Stimulated activated CD8-positive, alpha-beta memory T cell treated with anti-CD3 and anti-CD28 coated beads, Interleukin-4, amount 100 ng/mL, for 48 hours (primary cell): ENCODE measurements at places on chromosomes 2 and 18.

- DNase-seq: no peak
These were observed 99.6 kb downstream of the BCL11A start for GRCh38 chr2:60453872-60454271.

DNA sequence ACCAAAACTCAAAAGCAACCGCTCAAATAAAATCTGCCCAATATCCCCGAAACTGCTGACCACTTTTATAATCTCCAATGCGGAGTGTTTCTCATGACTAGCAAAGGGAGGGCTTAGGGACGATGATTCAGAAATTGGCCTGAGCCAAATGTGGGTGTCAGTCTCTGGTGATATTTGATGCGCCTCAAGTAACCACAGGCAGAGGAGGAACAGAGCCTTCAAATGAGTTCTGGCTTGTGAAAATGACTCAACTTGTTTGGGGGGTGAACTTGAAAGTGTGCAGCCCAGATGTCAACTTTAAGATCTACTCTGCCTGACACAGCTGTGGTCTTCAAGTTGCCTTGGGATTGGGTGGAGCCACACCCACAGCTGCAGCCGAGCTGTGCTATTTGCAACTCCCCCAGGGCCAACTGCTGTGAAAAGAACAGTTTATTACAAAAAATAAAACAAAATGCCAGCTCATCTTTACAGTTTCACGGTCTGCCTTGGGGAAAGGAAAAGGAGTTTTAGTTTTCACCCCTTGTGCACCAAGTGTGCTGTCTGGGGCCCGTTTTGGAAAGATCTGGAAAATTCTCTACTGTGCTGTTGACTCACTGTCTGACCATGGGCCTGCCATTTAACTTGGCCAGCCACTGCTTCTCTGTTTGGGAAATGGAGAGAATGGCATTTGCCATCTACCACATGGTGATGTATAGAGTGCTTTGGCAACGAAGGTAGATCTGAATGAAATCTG, 222.1 kb downstream of the MTX2 start:
- DNase-seq: peak; percentile 56

GRCh38 chr2:241256168-241256545, 59.3 kb downstream of the HDLBP start:
- DNase-seq: no peak

- no peak for DNase-seq
These were observed 16.7 kb downstream of the POMC start for GRCh38 chr2:25151718-25152117.

DNA sequence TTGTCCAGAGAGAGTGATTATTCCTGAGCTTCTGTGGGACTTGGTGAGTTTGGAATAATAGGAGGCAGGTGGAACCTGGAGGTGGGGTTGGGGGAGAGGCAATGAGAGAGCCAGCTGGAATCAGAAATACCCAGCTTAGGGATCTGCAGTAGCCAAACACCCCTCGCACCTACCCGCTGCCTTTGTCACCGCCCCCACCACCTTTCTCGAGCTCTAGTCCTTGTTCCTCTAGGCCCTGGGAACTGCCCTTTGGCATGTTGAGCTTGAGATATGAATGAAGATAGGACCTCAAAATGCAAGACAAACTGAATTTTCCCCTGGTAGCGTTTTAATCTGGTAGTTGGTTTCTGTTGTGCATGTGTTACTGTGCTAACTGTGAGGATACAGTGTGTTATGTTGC, 242.9 kb downstream of the PTPRM start:
- no peak for DNase-seq

DNA sequence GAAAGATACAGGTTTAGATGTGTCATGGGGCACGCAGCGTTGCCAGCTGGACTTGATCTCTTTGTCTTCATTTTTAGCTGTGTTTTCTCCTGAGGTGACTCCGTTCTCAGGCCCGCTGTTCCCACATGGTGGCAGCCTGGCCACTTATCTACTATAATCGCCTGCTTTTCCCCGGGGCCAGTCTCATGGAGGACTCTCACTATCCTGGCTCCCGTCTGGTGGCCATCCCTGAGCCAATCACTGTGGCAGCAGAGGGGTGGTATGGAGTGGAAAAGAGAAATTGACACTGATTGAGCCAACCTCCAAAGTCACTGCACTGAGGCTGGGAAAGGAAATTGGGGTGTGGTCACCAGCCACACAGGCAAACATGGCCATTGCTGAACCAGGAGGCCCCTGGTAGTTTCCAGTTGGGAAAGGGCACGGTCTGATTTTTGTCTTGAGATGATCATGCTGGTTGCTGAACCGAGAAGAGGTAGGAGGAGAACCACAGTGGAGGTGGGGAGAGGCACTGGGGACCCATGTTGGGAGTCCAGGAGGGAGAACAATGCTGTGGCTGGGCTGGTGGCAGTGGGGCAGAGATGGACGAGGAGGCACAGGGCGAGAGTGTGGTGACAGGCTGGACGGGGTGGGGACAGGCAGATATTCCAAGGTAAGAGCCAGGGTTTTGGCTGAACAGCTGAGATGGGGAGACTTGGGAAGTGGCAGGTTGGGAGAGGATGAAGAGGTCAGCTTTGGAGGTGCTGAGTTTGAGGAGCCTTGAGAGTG, 45.6 kb downstream of the KCNIP3 start:
- DNase-seq: no peak

- no peak for DNase-seq
These were observed 42.8 kb upstream of the INHBB start for GRCh38 chr2:120303177-120303576.

- no peak for DNase-seq
These were observed 117.0 kb upstream of the EPAS1 start for GRCh38 chr2:46180189-46180588.

GRCh38 chr18:65458871-65459270, 291.9 kb upstream of the CDH7 start:
- no peak for DNase-seq

DNA sequence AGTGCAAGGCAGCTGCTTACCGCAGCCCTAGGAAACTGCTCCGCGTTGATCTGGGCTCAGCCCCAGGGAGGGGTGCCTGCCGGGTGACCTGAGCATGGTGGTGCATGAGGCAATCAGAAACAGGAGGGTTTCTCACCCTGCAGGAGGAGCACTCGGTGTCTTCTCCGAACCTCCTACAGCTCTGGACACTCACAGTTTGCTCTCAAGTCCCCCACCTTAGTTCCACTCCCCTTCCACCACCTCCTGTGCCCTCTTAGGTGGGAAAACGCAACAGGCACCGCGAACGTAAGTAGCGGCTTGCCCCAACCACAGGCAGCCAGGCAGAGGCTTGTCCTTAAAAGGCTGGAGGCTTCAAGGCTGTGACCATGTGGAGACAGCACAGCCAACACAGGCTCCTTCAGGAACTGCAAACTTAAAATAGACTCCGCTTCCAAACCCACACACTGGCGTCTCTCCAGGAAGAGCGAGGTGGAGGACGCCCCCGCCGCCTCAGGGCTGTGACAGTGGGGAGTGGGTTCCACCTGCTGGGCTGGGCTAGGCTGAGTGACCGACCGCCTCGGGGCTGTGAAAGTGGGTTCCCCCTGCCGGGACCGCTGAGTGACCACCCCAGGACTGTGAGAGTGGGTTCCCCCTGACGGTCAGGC, 71.6 kb downstream of the NDUFA10 start:
- DNase-seq: no peak

GRCh38 chr2:202514732-202515131, 120.0 kb upstream of the FAM117B start:
- no peak for DNase-seq

DNA sequence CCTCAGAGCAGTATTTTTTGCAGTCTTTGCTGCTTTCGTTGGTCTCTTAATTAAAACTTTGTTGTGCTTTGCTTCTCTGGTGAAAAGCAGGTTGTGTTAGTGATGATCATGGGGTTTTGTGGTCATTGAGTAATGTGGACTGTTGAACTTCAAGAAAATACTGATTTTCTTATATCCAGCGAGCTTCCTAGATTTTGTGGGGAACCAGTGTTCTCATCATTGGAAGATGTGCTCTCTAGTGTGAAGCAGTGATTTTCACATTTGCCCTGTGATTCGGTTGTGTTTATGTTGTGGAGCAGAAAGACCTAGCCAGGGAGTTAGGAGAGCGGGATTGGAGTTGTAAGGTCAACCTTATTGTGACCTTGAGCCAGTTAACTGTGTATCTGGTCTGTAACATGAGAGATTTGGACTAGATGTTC, 12.4 kb downstream of the ASAP2 start:
- no peak for DNase-seq

- no peak for DNase-seq
These were observed 58.4 kb downstream of the FMNL2 start for GRCh38 chr2:152393377-152393776.
